ENCODE measurements at places on chromosomes 11 and 22.

GRCh38 chr22:26194877-26195276, 25.6 kb downstream of the SEZ6L start:
- DNase-seq = no peak

GRCh38 chr11:60005360-60005759, 11.6 kb upstream of the OOSP4B start:
- no peak for DNase-seq

- peak; percentile 51 for DNase-seq
These were observed 6.8 kb downstream of the CFL1 start for GRCh38 chr11:65851083-65851579.

GRCh38 chr11:61026121-61027031, 54.9 kb downstream of the CD6 start:
- DNase-seq = no peak

- peak; percentile 30 for DNase-seq
These were observed 18.2 kb downstream of the RTN4R start for GRCh38 chr22:20249797-20250354.

DNA sequence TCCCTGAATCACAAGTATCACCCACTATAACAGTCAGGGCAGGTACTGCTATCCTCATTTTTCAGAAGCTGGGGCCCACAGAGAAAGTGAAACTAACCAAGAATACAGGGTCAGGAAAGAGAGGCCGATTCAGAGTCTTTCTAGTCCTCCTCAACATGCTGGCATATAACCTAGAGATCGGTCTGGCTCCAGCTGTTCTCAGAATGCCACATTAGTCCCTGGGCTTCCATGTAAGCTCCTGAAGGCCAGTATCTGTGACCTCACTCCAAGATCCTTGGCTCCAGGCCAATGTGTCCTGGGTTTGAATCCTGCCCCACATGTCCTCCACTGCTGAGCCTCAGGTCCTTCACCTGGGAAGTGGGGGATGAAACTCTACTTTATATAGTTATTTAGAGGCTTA, 50.4 kb downstream of the TENM4 start:
- no peak for DNase-seq

DNA sequence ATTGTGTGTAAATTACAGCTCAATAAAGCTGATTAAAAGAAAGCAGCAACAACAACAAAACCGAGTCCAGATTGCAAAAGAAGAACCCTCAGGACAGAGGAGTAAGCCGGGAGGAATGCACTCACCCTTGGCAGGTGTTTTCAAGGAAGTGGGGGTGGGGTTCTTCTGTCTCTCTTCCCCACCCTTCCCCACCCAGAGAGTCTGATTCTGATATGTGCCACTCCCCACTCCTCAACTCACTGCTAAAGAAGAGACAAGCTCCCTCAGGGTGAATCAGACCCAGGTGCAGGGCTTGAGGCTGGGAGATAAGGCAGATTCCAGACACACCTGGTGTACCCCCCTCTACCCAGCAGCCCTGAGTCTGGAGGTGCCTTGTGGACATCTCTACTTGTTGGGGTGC, 38.4 kb upstream of the PHF21A start:
- no peak for DNase-seq

- peak; percentile 52 for DNase-seq
These were observed 95.5 kb downstream of the RPL27A start for GRCh38 chr11:8777907-8778767.

GRCh38 chr22:33588860-33589259, 331.4 kb downstream of the LARGE1 start:
- DNase-seq = no peak

- peak; percentile 82 for DNase-seq
These were observed 2.2 kb upstream of the C11orf16 start for GRCh38 chr11:8934742-8935488.

- peak; percentile 79 for DNase-seq
These were observed 33.5 kb upstream of the GNAZ start for GRCh38 chr22:23036684-23037428.

GRCh38 chr22:42902875-42903510, 45.9 kb upstream of the ARFGAP3 start:
- peak; percentile 79 for DNase-seq

- DNase-seq = no peak
These were observed 319.3 kb upstream of the B3GAT1 start for GRCh38 chr11:134731213-134731961.

- no peak for DNase-seq
These were observed 114.9 kb upstream of the NECTIN1 start for GRCh38 chr11:119843877-119844276.

GRCh38 chr11:106322106-106322505, 244.6 kb downstream of the AASDHPPT start:
- no peak for DNase-seq

DNA sequence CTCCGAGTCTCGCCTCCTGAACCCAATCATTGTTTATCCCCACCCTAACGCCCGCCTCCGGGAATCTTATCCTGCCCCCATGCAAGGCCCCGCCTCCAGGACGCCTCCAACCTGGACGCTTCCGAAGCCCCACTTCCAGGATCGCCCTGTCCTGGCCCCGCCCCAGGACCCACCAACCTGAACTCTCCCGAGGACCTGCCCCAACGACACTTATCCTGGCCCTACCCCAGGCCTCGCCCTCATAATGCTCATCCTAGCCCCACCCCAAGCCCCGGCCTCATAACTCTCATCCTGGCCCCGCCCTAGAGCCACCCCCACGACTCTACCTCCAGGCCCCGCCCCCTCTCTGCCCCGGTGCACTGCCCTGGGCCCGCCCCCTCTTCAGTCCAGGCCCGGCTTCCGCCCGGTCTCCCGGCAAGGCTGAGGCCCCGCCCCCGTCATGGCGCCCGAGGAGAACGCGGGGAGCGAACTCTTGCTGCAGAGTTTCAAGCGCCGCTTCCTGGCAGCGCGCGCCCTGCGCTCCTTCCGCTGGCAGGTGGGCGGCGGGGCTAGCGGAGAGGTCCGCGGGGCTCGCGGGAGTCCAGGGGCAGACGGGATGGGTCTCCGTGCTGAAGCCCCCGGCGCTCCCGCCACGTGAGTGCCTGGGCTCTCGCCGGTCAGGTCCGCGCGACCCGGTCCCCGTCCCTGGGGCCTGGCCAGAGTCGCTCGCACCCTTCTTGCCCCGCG, 45.7 kb upstream of the DEFB108B start:
- no peak for DNase-seq

GRCh38 chr11:67416416-67417335, 1.2 kb downstream of the CARNS1 start:
- peak; percentile 27 for DNase-seq

DNA sequence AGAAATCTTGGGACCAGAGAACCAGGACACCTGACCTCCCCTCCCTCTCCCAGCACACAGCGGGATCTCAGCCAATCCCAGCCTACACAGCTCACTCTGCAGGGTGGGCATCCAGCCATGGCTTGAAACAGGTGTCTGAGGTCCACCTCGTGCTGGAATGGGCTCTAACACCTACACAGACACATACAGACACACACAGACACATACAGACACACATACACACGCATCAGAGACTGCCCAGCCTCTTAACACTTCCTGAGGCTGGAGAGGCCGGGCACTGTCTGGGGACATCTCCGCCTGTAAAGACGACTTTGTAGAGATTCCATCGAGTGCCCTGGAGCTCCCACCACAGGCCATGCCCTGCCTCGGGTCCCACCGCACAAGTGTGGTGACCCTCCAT, 36.7 kb downstream of the CAPN1 start:
- DNase-seq = no peak

- no peak for DNase-seq
These were observed 22.6 kb downstream of the DAGLA start for GRCh38 chr11:61702701-61703312.

- peak; percentile 79 for DNase-seq
These were observed 27.3 kb downstream of the FAM168A start for GRCh38 chr11:73570415-73571114.

- DNase-seq = no peak
These were observed 1.8 kb upstream of the AIFM3 start for GRCh38 chr22:20965104-20965887.

DNA sequence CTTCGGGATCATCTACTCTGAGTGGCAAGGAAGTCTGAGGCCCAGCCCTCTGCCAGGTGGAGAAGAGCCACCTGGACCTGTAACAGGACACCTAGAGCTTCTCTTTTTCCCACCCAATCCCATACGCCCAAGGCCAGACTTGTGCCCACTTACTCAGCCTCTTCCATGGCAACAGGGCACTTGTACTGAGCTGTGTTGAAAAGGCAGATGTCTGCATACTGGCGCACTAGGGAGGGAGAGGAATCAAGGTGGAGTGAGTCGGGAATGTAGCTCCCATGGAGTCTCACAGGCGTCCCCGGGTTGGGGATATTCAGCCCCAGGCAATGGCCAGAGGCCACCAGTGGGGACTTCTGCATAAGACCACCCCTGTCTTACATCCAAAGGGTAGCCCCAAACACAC, 36.1 kb downstream of the TPBGL start:
- DNase-seq = no peak

- DNase-seq = no peak
These were observed 127.2 kb upstream of the SYT13 start for GRCh38 chr11:45413156-45413858.

DNA sequence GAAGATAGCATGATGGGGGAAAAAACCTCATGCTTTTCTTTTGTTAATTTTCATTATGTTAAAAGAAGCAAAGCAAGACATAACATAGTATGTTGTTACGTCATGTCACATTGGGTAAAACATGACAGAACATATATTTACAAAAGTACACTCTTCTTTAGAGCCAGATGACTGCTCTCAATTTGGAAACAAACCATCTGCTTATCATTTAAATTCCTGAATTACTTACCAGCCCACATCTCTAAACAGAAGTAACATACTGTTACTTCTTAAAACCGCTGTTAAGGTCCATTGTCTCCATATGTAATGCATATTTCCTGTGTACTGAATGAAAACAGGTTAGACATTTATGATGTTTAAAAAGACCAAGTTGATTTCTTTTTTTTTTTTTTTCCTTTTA, 100.0 kb downstream of the TMEM135 start:
- DNase-seq = peak; percentile 32

DNA sequence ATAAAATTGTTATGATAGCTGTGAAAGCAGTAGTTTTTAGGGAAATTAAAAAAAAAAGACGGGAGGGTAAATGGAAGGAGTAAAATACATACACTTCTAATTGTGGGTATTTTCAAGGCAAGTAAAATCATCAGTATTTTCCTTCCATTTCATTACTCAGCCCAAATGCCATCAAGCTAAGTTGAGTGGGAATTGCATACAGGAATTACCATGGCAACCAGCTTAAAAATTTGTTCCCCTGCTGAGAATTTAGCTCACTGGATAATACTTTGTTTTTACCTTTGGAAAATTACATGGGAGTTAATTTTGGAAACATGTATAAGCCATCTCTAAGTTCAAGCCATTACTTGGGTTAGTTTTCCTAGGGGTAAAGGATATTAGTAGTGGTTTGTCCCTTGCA, 1873.4 kb downstream of the LRRC4C start:
- DNase-seq = no peak

- no peak for DNase-seq
These were observed 114.5 kb upstream of the MTNR1B start for GRCh38 chr11:92854952-92855351.

GRCh38 chr11:130525307-130525706, 76.9 kb downstream of the ADAMTS15 start:
- no peak for DNase-seq

GRCh38 chr11:66126064-66126463, 56.0 kb downstream of the PACS1 start:
- no peak for DNase-seq

GRCh38 chr11:113677685-113678084, 28.4 kb downstream of the TMPRSS5 start:
- no peak for DNase-seq

DNA sequence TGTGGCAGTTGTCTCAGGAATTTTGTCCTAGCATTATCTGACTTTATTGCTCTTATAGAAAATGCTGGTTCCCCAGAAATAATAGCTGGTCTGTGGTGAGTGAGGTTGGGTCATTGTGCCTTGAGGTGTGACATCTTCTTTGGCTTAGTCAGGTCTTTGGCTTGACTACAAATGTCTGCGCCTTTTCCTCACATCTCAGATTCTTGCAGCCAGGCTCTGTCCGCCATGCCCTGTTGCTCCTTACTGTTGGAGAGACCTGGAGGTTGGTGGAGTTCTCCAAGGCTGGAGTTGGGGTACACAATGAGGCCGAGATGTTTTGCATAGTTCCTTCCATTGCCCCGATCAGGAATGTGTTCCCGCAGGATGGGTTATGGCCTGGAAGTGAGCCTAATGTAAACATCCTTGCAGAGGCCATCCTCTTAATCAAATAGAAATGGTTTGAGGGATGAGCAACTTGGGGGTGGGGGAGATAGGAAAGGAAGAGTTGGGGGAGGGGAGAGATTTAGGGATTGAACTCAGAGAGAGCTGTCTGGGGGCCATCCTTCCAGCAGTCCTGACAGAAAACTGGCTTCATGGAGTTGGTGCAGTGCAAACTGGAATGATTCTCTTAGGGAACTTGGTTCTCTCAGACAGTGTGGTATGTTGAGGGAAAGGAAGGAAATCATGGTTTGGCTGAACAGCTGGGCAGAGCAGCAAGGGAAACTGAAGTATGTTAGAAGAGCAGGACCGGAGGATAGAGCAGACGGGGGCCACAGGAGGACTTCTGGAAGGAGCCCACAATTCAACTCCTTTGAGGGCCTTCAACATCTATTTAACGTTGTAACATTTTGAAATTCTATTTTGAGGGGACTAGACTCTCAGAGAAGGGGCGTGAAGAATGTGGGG, 49.9 kb downstream of the ZBTB16 start:
- DNase-seq = no peak

DNA sequence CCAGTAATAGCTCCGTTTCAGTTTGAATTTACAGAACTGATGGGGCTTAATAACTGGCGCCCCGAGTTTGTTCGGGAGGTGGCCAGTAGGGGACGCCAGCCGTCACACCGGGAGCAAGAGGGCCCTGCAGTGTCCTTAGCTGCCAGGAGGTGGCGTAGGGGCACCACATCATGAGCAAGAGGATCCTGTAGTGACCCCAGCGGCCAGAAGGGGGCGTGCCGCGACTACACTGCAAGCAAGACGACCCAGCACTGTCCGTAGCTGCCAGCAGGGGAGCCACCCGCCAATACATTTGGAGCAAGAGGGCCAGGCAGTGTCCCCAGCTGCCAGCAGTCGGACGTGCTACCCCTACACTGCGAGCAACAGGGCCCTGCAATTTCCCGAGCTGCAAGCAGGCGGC, 663.7 kb upstream of the B3GAT1 start:
- DNase-seq = peak; percentile 8

- peak; percentile 72 for DNase-seq
These were observed 56.2 kb upstream of the RCN1 start for GRCh38 chr11:32034680-32035079.

GRCh38 chr11:128477811-128478210, 109.5 kb downstream of the ETS1 start:
- DNase-seq = no peak
